ENCODE measurements at places on chromosomes 1 and 21. TPM values are rescaled to one million over a fixed set of nuclear protein-coding genes. Genes with fewer than 3 reads are reported as not detected.

NUP210L gene
- total RNA-seq = 0.30 TPM

LORICRIN gene
- total RNA-seq = not detected

DNA sequence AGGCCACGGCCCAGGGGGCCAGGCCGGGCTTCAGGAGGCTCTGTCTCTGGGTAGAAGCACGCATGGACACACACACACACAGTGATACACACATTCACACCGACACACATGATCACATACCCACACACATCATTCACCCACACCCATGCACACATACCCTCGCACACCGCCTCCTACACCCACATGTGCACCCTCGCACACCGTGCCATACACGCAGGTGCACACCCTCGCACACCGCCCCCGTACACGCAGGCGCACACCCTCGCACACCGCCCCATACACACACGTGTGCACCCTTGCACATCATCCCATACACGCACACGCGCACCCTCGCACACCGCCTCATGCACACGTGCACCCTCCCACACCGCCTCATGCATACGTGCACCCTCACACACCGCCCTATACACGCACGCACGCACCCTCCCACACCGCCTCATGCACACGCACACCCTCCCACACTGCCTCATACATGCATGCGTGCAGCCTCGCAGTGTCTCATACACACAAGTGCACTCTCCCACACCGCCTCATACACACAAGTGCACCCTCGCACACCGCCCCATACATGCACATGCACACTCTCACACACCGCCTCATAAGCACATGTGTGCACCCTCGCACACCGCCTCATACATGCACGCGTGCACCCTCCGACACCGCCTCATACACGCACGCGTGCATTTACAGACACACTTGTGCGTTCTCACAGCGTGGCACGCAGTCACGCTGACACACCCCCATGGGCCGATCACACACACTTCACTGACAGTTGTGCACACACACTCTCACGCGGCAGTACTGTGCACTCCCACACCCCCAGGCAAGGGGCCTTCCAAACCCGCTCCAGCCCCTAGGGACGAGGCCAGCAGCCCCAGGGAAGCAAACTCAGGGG lies 128.1 kb downstream of the SIK1 start:
- no peak for DNase-seq

GSTM5 gene
- 2.4 TPM for total RNA-seq

- no peak for DNase-seq
These were observed 87.6 kb upstream of the DUSP10 start for GRCh38 chr1:221829327-221830015.

- DNase-seq = no peak
These were observed 49.1 kb upstream of the DMRTB1 start for GRCh38 chr1:53410100-53410541.

Measured in left ventricle myocardium inferior (tissue), 1 donor.